Stimulated activated CD8-positive, alpha-beta memory T cell treated with anti-CD3 and anti-CD28 coated beads, Interleukin-4, amount 100 ng/mL, for 24 hours (primary cell): ENCODE measurements at places on chromosomes 5 and 9.

DNA sequence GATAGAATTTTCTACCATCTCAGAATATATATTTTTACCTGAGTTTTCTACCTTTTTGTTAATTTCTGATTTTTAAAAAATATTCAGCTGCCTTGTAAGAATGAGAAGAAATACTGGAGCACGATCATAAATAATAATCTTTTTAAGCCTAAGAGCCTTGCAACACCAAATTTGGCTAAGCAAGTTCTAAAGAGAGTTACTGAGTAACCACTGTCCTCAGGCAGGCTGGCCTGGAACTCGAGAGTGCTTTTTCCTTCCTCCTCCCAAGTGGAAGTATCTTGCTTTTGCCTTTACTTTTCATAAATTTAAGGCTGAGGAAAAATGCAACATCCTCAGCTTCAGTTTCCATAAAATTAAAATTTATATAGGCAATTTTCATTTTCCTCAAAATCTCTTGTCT is 21.0 kb downstream of the GLRX start:
- no peak for DNase-seq

GRCh38 chr9:126317513-126317912 is 9.1 kb upstream of the MVB12B start:
- peak; percentile 23 for DNase-seq

DNA sequence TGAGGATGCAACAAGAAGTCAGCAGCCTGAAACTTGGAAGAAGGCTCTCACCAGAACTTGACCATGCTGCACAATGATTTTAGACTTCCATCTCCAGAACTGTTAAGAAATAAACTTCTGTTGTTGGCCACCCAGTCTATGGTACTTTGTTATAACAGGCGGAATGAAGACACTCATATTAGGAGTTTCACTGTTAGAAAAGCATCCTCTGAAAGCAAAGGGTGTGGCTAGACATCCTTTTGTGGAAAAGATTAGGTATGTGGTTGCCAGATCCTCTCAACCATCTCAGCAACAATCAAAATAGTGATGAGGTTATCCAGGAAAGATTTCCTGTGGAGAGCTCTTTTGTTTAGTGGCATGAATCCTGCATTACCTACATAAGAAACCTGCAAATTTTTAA is 20.7 kb downstream of the ITGA2 start:
- no peak for DNase-seq

GRCh38 chr5:127358740-127359139 is 68.1 kb downstream of the MEGF10 start:
- DNase-seq = no peak

GRCh38 chr9:134099123-134099761 is 31.4 kb upstream of the BRD3 start:
- peak; percentile 22 for DNase-seq

DNA sequence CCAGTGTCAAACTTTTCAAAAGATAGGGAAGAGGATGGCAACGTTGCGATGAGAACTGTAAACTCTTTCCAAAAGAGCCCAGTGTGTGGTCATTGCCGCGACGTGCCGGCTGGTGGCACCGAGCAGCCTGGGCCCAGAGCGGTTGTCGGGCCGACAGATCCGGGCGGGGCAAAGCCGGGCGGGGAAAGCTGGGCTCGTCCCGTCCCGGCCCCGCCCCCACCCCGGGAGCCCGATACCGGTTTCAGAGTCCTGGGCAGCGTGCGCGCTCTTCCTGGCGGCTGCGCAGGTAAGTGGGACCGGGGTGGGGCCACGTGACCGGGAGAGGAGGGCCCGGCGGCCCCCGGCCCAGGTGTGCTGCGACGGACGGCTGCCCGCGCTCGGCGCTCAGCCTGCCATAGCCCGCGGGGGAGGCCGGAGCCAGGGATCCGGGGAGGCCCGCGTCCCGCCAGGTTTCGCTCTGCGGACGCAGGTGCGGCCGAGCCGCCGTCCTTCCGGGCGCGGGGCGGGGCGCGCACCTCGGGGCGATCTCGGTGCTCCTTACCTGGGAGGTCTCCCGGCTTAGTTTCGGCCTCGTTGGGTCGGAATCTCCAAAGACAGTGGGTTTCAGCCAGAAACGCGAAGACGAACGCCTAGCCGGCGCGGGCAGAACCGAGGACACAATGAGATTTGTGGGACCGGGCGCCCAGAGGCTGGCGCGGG is at the start of gene MARVELD2:
Gene MARVELD2 (plus strand): TSS at position 232 of the 699 bp plus-strand sequence. CDS start 4,270 bp downstream, outside the sequence.
- DNase-seq = peak; percentile 7

- no peak for DNase-seq
Measured at GRCh38 chr5:154157483-154158378, 32.8 kb upstream of the GALNT10 start.

DNA sequence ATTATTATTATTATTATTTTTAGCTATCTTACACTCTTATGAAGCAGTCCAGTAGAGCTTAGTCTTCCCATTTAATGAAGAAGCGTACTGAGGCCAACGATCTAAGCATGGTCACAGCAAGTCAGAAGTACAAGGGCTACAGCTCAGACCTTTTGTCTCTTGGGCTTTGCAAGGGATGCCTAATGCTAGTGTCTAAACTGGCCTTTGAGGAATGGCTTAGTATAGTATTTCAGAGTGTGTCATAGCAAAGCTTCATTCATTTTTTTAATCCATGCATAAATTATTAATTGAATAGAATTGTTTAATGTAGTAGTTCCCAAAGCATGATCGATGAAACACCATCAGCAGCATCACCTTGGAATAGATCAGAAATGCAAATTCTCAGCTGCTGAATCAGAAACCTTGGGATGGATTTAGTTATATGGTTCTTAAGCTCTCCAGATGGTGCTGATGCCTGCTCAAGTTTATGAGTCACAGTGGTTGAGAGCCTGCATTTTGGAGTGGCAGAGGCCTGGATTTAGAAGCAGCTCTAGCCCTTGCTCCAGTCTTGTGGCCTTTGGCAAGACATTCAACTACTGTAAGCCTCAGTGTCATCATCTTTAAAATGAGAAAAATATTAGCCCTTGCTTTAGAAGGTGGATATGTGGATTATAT is 6.1 kb downstream of the IL12B start:
- no peak for DNase-seq

DNA sequence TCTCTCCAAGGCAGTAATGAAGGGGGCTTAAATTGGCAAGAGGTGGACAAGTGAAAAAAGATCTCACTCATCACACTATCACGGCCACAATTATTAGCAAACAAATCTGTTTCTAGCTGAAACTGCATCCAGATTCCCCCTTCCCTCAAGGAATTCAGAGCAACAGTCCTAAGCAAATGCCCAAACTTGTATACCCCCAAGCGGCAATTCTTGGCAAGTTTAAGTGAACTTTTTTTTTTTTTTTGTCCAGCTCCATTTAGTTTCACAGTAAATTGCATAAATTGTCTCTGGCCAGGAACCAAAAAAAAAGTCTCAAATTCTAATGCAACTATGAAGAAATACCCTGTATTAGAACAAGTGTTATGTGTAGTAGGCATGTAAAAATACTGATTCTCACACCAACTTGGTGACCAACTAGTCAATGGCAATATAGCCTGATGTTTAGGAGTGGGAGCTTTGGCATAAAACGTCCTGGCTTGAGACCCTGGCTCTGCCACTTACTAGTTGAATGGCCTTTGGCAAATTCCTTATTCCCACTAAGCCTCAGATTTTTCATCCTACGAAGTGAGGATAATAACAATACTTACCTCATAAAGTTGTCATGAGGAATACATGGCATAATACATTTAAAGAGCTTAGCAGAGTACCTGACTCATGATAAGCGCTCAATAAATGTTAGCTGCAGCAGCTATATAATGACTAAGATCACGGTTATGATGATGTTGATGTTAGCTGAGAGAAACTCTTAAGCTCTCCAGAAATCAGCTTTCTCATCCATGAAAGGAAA is 193.2 kb downstream of the ADAMTSL1 start:
- DNase-seq = no peak

DNA sequence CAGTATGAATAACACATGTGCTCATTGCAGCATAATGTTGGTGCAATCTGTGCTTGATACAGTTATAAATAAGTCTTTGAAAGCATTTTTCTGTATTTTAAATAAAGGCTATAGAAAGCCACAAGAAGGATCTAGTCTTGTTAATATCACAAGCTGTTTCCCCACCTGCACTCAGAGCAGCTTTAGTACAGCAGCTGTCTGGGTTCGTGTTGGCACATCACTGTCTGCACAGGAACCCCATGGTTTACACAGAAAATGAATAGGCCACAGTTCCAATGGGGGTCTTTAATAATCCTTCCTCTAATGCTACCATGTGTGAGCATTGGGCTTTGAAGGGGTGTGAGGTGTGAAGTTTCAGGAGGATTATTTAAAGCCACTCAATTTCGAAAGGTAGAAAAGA is 2269.7 kb downstream of the MAT2B start:
- no peak for DNase-seq

DNA sequence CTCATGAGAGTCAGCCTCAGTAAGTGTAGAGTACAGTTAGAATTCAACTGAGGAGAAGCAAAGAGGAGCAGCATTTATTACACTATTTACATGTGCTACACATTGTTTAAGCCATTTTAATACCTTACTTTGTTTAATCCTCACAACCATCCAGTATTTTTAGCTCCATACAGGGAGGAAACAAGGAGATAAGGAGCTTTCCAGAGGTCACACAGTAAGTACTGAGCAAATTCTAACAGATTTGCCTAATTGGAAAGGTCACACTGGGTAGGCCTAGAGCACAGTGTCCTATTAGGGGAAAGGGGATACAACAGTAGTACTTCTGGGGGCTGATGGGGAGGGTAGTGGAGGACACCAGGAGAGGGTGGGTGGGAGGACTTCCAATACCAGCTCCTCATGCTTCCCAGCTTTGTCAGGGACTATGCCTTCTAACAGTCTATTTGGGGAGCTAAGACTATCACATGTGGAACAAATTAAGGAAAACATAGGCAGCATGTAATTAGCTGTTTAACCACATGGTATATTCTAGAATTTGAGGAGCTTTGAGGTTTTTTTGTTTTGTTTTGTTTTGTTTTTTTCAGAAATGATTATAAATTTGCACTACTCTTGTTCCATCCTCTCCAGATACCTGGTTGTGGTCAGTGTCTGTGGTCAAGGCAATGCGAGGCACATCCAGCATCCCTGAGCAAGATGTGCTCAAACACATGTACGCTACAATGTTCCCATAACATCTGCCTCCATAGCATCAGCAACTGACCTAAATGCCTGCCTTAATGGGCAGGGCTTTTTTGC is 96.0 kb upstream of the SLC12A2 start:
- DNase-seq = no peak

DNA sequence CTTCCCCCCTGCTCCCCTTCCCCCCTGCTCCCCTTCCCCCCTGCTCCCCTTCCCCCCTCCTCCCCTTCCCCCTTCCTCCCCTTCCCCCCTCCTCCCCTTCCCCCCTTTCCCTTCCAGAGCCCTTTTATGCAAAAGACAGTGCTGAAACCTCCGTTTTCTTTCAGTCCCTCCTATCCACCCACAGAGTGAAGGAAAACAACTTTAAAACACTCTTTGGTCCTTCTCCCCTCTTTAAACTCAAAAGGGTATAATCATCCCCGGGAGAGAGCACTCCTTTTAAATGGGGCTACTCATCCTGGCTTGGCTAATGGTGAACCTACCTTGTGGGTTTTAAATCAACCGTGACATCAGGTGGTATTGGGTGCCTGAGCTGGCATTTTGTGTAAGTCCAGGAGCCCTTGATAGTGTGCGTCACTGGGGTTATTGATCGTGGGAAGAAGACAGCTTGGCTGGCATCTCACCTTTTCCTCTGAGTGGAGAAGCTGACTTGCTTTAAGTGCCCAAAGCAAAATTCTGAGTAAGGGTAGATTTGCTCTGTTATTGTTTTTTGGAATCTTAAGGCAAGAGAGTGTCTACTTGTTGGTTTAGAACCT is 2.7 kb downstream of the LARP1 start:
- peak; percentile 5 for DNase-seq

- no peak for DNase-seq
Measured at GRCh38 chr5:62653001-62653863, 74.6 kb downstream of the LRRC70 start.

DNA sequence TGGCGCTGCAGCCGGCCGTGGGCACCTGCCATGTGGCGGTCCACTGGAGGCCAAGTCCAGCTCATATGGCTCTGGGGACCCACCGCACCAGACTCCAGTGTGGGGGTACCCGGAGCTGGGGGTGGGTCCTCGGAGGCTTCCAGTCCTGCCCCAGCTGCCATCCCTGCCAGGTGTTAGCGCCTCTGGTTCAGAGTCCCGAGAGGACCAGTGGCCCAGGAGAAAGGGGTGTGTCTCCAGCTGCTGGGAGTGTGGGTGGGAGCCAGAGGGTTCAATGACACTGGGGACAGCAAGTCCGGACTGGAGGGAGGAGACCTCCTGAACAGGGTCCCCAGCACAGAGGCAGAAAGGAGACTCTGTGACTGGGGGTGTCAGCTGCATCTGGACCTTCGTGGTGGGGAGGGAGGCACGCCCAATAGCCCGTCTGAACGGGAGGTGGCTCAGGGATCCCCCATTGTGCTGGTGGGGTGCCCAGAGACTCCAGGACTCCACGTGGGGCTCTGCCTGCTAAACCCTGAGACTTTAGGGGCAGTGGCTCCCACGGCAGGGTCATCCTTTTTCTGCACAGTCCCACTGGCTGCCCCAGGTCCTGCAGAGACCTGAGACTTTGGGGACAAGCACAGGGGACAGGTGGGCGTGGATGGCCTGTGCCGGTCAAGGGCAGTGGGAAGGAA is 2.4 kb upstream of the AHRR start:
- DNase-seq = no peak

DNA sequence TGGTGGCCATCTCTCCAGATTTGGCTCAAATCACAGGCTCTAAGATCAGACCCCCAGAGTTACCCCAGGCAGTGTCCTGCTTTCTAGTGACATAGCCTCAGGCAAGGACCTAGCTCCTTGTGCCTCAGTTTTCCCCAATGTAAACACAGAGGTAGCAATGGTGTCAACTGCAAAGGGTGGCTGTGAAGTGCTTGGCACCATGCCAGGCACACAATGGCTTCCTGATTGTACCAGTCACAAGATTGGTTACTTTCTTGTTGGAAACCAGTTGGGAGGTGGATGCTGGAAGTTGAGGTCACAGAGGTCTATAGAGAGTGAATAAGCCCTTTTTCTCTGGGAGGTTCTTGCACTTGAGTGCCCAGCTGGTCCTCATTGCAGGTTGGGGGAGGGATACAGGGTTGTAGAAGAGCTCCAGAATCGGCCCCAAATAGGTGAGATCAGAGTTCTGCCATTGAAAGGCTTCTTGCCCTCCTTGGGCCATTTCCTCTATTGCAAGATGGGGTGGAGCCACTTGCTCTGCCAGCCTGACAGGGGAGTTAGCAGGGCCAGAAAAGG is 2.3 kb downstream of the STKLD1 start:
- DNase-seq = no peak
